Activated CD4-positive, alpha-beta T cell treated with anti-CD3 and anti-CD28 coated beads for 4 hours (primary cell): ENCODE measurements at places on chromosomes 12 and 14.

- DNase-seq: no peak
Observed at GRCh38 chr12:54988402-54989054, 4.0 kb upstream of the TESPA1 start.

GRCh38 chr12:128644664-128645296 is 179.0 kb downstream of the SLC15A4 start:
- DNase-seq: no peak

GRCh38 chr12:116919247-116919661 is 8.5 kb downstream of the FBXW8 start:
- no peak for DNase-seq

DNA sequence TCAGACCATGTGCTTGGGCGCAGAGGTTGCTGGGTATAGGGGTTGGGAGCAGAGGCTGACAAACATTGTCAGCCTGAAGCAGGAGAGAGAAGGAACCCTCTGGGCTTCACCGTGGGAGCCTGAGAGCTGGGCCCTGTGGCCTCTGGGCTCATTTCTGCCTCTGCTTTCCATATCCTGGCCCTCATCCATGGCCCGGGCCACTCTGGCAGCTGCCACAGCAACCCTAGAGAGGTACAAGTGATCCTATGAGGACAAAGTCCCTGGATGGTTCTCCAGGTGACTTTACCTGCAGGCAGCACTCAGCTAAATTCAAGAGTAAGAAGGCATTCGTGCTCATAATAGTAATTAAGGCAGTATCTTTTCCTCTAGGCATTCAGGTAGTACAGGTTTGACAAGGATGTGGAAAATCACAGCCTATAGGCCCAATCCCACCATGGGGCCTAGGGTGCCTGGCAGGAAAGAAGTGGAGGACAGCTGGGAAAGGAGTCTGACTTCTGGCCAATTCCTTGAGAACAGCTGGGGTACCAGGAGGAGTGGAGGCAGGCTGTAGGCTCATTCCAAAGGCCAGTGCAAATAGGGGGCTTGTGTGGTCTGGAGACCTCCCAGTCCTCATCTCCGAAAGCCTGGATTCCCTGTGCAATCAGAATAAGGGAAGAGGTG is 3.6 kb upstream of the TTC7B start:
- no peak for DNase-seq

GRCh38 chr12:12003609-12004008 is 67.1 kb upstream of the BCL2L14 start:
- no peak for DNase-seq

DNA sequence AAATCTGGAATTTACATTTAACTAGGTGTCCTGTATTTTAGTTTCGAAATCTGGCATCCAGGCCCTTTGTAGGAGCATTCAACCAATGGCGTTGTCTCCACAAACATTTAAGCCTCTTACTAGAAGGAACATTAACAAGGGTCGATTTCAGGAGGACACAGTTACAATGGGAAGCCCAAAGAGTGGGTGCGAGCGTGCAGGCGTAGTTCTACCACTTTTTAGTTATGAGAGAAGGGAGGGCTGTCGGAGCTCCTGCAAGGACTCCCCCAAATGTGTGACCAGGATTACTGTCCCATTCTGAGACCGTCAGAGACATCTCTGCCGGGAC is 365 bp upstream of the ABHD4 start:
- no peak for DNase-seq

DNA sequence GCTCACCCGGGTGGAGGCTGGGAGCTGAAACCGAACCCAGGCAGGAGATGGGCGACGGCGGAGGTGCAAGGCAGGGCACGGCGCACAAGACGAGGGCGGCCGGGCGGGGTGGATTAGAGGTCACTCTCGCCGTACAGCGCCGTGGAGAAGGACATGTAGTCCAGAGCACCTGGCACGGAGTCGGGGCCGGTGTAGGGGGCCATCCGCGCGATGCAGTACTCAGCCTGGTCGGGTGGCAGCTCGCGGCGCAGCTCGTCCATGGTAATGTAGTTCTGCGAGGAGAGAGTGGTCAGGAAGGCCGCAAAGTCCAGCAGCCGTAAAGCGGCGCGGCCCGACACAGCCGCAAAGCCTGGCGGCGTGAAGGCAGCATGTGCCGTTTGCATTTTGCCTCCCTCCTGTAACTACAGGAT is 81.9 kb upstream of the ZFP36L1 start:
- no peak for DNase-seq

DNA sequence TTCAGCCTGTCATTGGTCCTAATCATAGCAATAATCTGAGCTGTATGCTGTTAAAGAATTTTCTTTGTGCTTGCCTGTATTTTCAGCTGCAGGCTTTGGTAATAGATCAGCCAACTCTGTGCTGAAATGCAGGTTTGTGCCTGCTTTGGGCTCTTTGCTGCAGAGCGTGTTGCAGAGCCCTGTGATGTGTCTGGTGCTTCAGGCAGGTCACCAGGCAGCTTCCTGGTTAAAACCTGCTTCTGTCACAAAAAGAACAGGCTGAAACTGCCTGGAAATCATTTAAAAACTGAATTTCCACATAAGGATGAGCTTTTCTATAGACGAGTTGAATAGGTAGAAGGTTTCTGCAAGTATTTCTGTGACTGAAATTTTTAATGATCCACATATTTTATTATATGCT is 3.1 kb downstream of the DIP2B start:
- no peak for DNase-seq

DNA sequence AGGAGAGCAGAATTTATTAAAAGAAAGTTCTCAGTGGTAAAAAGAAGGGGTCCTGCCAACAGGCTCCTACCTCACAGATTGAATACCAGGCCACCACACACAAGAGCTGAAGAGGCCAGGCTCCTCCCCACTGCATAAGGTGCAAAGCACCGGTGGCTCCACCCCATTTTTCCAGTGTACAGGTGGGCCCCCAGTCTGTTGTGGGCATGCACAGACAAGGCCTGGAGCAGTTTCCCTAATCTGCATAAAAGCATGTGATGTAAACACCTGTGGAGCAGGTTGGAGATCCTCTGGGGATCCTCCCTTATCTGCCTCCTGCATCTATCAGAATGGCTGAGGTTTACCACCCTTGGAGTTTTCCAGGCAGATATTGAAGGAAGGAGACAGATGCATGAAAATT is 45.7 kb upstream of the PDZRN4 start:
- no peak for DNase-seq

- no peak for DNase-seq
Observed at GRCh38 chr12:32264961-32265360, 134.4 kb upstream of the FGD4 start.

- no peak for DNase-seq
Observed at GRCh38 chr12:107519906-107520859, 165.4 kb upstream of the PWP1 start.

- no peak for DNase-seq
Observed at GRCh38 chr12:109720152-109720856, 6.7 kb downstream of the FAM222A start.
